ENCODE measurements at places on chromosomes 1 and 21.

DNA sequence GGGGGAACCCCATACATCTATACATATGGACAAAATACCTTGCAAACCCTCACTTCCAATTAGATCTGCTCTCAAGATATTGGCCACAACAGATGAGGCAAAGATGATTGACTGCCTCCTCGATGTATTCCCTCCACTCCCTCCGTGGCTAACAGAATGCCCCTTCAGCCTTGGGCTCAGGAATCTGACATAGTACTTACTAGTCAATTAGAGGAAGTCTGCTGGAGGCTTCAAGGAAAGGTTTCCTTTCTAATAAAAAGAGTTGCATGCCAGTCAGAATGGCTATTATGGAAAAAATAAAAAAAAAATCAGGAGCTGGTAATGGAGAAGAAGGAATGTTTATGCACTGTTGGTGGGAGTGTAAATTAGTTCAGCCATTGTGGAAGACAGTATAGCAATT, 90.4 kb upstream of the VAV3 start:
- DNase-seq: no peak

DNA sequence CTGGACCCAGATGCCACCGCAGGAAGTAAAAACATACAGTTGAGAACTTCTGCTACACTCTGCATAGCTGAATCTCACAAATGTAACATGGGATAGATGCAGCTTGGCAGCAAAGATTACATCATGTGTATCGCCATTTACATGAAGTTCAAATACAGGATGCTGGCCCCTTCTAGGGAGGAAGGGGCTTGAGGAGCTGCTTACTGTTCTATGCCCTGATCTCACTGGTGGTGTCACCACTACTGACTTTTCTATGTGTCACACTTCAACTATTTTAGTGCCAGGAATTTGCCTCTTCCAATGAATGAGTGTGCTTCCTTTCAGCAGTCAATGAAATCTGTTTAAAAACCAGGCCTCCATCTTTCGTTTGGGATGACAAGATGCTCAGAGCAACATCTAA, 31.1 kb downstream of the MRAP start:
- no peak for DNase-seq

- DNase-seq: no peak
These were observed 50.1 kb upstream of the RGS21 start for GRCh38 chr1:192266645-192267044.

GRCh38 chr1:212611000-212611948, 2.7 kb downstream of the ATF3 start:
- no peak for DNase-seq

DNA sequence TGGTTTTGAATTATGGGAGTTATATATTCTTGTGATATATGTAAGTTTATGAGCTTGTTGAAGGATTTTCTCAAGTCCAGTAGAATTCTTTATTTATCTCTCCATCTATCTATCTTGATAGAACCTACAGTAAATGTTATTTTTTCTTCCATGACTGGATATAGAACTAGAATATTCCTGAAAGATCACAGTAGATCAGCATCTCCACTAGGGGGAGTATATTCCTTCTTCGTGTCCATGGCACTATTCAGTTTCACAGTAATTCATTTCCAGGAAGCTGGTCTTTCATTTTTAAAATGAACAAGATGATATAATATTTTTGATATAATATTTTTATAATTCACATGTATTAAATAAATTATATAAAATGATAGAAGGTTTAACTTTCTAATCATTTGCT, 18.8 kb downstream of the TMPRSS15 start:
- peak; percentile 26 for DNase-seq

GRCh38 chr21:24896735-24897124, 710.6 kb downstream of the MRPL39 start:
- DNase-seq: no peak

GRCh38 chr1:21607549-21608529, 61.3 kb downstream of the RAP1GAP start:
- peak; percentile 100 for DNase-seq

DNA sequence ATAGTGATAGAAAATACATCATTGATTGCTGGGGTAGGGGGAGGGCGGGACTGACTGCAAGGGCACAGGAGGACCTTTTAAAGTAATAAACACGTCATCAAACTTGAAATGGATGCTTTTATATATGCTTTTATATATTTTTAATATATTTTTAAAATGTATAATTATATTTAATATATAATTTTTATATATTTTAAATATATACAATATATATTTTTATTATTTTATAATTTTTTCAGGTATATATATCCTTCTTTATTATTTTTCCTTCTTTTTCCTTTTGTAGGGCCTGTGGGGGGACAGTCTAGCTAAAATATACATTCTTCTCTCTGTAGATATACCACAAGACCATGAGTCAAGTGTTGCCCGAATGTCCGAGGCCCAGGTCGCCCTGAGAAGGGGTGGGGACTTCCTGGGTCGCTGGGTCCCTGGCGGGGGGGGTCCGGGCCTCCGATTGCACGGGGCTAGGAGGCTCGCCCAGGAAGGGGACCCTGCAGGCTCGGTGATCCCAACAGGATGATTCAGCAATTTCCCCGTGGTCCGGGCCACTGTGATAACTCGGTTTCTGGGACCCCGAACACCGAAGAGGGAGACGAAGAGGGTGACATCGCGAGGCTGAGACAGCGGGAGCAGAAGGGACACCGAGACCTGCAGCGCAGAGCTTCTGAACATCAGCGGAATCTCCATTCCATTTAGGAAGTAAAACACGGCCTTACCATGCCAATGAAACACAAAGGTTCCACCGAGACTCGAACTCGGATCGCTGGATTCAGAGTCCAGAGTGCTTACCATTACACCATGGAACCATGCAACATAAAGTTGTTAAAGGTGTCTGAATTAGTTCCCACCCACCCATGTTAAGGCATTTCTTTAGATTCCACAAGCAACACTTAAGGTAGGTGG, 112.5 kb upstream of the NBPF11 start:
- DNase-seq: no peak

- peak; percentile 54 for DNase-seq
These were observed 910 bp upstream of the RERE start for GRCh38 chr1:8818325-8818775.

GRCh38 chr1:149879556-149879955, 19.8 kb upstream of the BOLA1 start:
- DNase-seq: no peak

DNA sequence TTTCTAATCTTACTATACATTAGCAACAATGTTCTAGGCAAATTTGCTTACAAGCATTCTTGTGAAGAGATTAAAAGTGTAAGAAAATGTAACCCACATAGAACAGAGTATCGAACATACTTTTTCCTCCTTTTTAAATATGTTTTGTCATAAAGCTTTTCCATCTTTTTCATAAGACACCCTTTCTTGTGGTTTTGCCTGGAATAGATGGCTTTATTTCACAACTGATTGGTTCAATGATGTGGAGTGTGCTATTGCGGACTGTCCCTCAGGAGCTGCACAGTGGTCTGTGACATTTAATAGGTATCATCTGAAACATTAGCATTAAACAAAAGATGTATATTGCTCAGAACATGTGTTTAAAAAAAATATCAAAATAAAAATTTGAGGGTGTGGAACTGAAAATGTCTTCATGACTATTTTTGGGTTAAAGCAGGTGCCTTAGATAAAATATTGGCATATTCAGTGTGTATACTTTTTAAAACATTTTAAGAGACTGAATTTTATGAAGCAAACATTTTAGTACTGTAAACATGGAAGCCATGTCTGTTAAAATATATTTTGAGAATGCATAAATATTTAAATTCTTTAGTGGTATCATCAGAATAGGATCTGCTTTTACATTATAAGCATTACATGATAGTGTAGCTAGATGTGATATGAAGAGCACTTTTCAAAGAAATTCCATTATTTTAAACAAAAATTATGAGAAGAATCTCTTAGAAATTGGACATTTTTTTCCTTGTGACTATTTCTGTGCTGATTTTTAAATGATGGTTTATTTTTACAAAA, 48.3 kb upstream of the C1orf146 start:
- no peak for DNase-seq

GRCh38 chr1:232463225-232463624, 166.7 kb downstream of the SIPA1L2 start:
- no peak for DNase-seq

GRCh38 chr1:111399792-111400610, 27.5 kb downstream of the OVGP1 start:
- DNase-seq: peak; percentile 39

DNA sequence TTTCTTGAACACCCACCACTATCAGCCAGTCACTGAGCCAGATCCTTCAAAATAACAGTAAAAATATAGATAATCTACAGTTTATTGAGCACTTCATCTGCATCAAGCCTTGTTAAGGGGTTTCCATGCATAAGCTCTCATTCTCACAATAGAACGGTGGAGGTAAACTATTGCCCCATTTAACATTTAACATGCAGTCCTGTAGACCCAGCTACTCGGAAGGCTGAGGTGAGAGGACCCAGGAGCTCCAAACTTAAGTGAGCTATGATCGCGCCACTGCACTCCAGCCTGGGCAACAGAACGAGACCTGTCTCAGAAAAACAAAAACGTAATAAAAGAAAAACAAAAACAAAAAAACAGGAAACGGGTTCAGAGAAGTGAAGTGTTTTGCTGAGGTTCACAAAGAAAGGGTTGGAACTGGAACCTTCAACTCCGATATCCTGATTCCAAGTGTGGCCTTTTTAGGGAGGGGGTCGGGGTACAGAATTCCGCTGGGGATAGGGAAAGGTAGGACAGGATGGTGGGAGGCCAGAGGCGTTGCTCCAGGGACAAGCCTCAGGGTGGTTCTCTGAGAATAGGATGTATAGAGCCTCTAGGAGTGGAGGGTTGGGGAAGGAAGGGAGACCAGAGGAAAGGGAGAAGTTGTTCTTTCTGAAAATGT, 11.6 kb upstream of the SESN2 start:
- DNase-seq: no peak

DNA sequence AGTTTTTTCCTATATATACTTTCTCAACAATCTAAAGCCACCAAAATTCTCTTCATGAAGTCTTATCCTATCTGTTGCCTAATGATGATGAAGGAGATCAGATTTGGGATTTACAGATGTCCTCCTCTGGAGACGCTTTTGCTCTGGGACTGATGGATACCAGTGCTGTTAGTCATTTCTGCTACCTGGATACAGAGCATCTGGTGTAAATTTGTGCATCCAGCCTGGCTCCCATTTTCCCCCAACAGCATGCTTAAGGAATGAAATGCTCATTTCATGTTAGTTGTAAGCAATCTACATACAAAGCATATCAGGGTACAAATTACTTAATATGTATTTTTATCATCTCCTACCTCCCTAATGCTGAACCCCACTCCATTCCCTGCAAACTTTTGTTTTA, 57.7 kb downstream of the HNRNPR start:
- no peak for DNase-seq

- DNase-seq: peak; percentile 14
These were observed 118.6 kb downstream of the LRIG2 start for GRCh38 chr1:113191579-113192076.

- peak; percentile 21 for DNase-seq
These were observed 180.0 kb downstream of the ETS2 start for GRCh38 chr21:38985568-38986378.

DNA sequence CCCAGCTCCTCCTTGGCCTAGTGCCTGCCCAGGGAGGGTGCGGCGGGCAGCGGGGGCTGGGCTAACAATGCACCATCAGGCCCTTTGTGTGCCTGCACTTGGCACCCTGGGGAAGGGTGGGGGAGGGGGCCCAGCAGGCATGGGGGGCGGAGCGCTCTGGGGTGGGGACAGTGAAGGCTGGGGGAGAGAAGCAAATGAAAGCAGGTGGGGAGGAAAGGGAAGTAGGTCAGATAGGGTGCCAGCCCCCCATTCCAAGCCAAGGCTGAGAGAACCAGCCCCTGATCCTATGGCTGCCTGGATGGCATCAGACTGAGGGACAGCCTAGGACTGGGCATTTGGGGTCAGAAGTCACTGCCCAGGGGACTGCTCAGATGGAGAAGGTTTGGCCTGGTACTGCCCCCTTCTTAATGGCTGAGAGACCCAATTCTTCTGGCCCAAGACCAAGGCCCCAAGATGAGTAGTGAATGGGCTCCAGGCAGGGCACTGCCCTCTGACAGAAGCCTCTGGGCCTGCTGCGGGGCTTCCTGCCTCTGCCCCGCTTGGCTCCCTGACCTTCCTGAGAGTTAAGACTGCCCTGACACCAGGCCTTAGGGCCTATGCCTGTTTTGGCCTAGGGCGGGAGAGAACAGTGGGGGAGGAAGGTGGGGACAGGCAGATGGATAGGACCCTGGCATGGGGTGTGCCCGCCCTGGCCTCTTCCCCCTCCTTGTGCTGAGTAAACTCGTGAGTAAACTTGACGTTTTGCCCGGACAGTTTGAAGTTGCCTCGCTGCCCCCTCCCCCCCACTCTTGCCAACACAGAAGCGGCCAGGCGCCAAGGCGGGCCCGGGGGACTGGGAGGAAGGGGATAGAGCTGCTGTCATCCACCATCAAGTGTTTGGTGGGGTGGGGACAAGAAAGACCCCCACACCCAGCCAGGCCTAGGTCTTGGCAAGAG, 2.7 kb downstream of the ZBTB7B start:
- no peak for DNase-seq

- no peak for DNase-seq
These were observed 31.2 kb downstream of the VAV3 start for GRCh38 chr1:107933736-107934135.

GRCh38 chr1:45859221-45859620, 55.8 kb downstream of the MAST2 start:
- DNase-seq: no peak

DNA sequence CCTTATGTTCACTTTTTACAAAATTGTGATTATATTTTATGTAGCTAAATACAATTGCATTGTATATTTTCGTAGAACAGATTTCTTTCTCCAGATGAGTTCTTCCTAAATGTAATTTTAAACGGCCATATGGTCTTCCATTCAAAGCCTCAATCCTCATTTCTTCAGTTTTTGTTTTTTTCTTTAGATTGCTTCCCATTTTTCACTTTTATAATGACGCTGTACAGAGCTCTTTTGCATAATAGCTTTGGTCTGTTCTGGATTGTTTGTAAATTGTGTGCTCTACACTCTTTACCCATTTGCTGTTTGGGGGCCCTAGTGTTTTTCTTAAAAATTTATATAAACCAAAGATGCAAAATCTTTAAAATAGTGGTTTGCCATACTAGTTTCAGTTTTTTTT, 27.8 kb downstream of the AVPR1B start:
- no peak for DNase-seq
